ENCODE measurements at places on chromosomes 2 and 18.

DNA sequence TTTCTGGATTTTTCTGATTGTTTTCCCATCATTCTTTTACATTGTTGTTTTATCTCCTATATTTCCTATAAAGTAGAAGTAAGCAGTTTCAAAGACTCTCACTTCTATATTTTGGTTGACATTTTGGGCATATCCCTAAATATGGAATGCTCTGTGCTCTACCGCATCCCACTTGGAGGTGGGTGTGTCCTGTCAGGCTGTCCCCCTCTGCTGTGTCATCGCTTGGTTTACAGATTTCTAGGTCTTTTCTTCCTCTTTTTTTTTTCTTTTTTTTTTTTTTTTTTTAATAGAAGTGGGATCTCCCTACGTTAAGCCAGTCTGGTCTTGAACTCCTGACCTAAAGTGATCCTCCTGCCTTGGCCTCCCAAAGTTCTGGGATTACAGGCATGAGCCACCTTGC is 13.3 kb downstream of the DGKD start:
- no peak for DNase-seq

GRCh38 chr18:74976331-74976909 is 232.5 kb downstream of the PTGR3 start:
- no peak for DNase-seq

GRCh38 chr2:180969124-180969523 is 11.3 kb upstream of the UBE2E3 start:
- DNase-seq: peak; percentile 35

DNA sequence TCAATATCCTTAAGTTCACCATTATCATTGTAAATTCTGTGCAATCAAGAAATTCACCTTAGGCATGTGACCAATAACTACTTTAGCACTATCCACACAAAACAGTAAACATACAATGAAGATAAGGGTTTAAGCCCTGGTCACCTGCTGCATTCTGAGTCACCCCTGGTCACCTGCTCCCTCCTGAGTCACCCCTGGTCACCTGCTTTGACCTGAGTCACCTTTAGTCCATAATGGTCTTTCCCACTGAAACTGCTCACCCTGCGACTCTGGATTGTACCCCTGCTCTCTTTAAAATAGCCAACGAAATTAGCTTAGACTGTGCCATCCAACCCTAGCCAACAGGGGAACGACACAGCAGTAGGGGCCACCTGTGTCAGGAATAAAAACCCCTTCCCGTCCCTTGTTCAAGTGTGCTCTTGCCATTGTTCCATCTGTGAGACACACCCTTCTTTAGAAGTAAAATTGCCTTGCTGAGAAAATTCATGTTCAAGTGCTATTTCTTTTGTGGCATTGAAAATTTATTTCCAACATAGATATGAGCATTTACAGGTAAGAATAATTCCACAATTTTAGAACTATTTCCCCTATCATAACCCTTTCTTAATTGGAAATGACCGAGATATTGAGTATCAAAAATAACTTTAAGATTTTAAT is 902.8 kb downstream of the DSC3 start:
- DNase-seq: no peak

DNA sequence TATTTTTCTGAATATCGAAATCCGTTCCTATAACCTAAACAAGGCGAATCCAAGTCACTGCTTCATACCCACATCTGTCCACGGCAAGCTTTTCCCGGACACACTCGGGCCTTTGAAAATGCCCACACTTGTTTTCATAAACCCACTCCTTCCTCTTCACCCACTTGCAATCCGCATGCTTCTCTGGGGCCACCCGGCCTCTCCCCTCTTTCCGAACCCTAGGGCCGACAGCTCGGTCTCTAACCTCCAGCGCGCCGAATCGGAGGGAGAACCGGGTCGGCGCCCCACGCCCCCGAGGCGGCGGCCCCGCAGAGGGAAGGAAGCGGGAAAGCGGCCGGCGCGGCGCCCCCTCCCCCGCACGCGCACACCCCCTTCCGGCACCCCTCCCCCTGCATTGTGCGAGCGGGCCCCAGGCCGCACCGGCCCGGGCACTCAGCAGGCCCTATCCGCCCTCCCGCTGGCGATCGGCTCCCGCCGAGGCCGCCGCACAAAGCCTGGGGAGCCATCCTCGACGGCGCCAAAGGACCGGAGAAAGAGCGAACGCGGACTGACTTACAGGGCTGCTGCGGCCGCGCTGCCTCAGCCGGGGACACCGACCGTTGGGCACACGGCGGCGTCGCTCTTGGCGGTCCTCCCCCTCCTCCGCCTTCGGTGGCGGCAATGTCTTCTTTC is 467 bp downstream of the PUM2 start:
- no peak for DNase-seq

GRCh38 chr2:84942964-84943421 is 28.0 kb upstream of the KCMF1 start:
- no peak for DNase-seq

All from fibroblast of the aortic adventitia (primary cell).